ENCODE measurements at places on chromosomes 16 and 17.

GRCh38 chr17:42132941-42133340 is 10.3 kb downstream of the HSPB9 start:
- DNase-seq, result no peak

GRCh38 chr17:48546924-48547807 is 2.3 kb upstream of the HOXB2 start:
- peak; percentile 30 for DNase-seq

DNA sequence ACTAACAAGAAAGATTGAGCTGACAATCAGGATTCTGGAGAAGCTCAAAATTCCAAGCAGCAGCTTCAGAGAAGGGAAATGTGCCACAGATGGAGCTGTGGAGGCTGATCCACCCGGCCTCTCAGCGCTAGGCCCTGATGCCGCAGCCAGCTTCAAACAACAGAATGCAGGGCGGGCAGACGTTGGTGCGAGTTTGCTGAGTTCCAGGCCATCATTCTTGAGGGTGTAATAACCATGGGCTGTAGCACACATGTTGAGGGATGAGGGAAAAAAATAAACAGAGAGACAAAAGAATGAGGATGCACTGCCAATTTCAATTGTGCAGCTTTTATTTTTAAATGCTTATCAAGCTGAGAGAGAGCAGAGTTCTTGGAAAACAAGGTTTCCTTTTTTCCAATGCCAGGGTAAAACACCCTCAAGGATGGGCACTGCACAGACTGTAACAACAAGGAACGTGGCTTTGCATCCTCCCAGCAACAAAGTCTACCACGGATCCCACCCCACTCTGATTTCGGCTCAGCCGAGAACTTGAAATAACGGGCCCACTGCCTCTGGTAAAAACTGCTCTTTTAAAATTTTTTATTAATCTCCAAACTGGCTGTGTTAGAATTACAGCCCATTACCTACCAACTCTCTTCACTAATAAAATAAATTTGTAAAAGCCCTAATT is 90.2 kb downstream of the SMG6 start:
- DNase-seq, result no peak

DNA sequence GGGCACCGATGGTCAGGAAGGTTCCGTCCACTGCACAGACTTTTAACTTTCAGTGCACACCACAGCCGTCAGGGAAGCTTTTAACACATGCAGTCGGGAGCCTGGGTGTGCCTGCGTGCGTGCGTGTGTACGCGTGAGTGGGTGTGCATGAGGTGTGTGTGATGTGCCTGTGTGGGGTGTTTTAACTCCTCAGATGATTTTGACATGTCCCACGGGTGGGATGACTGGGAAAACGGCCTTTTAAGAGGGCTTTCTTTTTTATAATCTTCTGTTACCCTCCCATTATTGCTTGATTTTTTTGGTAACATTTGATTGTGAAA is 152.7 kb upstream of the CHMP6 start:
- no peak for DNase-seq

GRCh38 chr16:88940862-88941817 is 35.9 kb downstream of the CBFA2T3 start:
- DNase-seq, result no peak

- DNase-seq, result peak; percentile 89
Measured at GRCh38 chr17:35312790-35313711, 60.4 kb downstream of the SLFN11 start.

- DNase-seq, result no peak
Measured at GRCh38 chr17:12851901-12852435, 62.7 kb downstream of the ARHGAP44 start.

DNA sequence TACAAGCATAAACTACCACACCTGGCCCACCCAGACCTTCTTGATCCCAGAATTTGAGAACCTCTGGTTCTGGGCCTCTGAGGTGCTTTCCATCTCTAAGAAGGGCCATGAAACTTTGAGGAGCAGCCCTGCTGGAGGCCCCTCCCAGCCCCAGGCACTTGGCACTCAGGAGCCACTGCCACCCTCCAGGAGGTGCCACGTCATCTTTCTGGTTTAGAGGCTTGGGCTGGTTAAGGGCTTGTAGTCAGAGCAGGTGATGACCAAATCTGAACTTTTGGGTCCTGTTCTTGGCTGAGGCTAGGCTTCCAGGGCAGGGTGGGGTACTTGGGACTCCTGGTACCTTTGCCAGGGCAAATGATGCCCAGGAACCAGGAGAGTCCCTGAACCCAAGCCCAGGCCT is 13.8 kb upstream of the DLX4 start:
- no peak for DNase-seq

- DNase-seq, result peak; percentile 54
Measured at GRCh38 chr16:70653809-70654771, 7.7 kb downstream of the IL34 start.

DNA sequence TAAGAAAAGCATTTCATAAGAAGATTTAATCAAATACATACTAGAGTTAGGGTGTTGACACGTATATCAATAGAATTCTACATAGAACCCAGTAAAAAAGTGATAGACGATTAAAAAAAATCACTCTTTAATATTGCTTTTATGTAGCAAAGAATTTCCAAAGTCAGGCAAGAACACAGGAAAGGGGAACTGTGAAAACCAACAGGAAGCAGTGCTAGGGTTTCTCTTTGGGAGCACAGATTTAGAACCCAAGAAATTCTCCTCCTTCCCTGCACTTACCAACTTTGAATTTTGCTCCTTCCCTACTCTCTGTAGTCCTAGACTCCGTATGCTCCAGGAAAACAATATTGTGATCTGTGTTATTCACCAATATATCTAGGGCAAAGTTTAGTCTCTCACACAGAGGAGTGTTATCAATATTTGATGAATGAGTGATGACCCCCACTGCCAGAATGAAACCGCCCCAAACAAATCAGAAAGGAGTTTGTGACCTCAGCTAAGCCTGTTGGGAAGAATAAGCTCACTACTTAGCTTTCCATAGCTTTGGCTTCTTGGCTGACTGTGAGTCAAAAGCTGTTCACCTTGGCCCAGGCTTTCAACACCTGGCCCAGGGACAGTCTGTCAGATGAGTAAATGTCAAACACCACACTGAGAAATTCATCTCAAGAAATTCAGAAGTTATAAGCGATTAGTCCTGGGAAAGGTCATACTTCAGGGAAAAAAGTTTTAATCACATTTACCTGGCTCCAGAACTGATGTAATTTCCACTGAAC is 8.6 kb downstream of the RFWD3 start:
- no peak for DNase-seq

- DNase-seq, result no peak
Measured at GRCh38 chr16:86044241-86044671, 145.3 kb downstream of the IRF8 start.

GRCh38 chr17:77885678-77886386 is 72.7 kb upstream of the TNRC6C start:
- no peak for DNase-seq

- DNase-seq, result no peak
Measured at GRCh38 chr16:81799138-81799504, 20.0 kb downstream of the PLCG2 start.

- DNase-seq, result no peak
Measured at GRCh38 chr17:17603178-17603894, 11.8 kb upstream of the PEMT start.

- no peak for DNase-seq
Measured at GRCh38 chr16:89291363-89291762, 73.9 kb downstream of the ZNF778 start.

GRCh38 chr16:2473999-2474876 is 689 bp upstream of the TBC1D24 start:
- DNase-seq, result peak; percentile 44

DNA sequence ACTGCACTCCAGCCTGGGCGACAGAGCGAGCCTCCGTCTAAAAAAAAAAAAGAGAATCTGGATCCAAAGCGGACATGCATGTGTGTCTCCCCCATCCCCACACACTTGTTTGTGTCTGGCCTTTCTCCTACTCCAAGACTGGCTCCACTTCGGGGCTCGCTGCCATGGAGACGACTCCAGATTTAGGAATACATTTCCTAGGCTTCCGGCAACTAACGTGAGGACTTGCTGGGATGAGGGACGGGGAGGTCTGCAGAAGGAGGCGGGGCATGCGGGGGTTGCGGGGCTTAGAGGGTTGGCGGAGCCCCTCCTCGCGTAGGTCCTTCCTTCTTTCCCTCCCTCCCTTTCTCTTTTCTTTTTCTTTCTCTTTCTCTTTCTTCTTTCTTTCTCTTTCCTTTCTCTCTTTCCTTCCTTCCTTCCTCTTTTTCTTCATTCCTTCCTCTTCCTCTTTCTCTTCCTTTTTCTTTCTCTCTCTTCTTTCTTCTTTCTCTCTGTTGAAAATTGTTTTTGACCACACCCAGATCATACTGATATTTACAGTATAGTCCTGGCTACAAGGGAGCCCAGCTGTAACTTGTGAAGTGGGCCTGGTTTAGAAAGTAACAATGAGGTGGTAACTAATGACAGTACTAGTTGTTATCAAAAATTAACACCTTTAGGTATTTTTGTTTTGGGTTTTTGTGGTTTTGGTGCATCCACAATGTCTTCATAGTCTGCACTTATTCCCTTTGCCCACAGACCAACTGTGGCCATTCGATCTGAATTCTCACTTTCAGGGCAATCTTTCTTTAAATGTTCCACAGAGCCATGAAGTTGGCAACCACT is 25.2 kb downstream of the MIS12 start:
- no peak for DNase-seq

DNA sequence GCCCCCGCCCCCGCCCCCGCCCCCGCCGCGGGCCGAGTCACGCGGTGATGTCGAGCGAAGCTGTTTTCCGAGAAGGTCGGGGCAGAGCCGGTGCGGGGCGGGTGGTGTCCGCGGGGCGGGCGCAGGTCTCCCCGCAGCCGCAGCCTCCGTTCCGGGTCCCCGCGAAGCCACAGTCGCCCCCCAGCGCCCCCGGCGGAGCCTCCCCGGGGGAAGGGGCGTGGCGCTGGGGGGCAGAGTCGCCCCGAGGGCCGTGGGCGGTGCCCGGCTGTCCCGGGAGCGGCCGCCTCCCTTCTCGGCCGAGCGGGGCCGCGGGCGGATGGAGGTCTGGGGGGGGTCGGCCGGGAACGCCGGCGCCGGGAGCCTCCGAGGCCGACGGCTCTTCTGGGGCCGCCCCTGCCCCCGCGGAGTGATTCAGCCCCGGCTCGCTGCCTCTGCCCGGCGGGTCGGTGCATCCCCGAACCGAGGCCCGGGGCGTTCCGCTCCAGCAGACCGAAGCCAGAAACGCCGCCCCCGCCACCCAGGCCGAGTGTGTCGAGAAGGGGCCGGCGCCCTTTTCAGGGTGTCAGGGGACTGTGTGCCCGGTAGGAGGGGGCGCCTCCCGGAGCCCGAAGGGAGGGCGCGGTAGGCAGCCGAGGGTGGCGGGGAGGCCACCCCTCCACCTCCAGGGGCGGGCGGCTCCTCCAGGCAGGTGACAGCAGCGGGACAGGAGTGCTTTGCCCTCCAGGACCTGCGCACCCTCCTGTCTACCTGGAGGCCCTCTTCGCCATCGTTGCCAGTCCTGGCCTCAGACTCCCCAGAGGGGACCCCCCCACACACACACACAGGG is 1.7 kb downstream of the METRNL start:
- peak; percentile 69 for DNase-seq

DNA sequence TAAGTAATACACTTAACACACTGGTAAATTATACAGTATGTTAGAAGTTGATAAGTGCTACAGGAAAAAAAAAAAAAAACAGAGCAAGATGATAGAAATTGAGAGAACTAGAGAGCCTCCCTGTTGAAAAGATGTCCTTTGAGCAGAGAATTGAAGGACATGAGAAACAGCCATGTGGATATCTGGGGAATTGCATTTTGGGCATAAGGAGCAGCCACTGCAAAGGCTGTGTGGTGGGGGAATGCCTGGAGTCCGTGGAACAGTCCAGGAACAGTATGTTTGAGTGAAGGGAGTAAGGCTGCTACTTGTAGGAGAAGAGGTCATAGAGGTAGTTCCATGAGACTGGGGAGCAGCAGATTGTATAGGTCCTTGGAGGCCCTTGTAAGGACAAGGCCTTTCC is 178.4 kb downstream of the FTO start:
- no peak for DNase-seq

DNA sequence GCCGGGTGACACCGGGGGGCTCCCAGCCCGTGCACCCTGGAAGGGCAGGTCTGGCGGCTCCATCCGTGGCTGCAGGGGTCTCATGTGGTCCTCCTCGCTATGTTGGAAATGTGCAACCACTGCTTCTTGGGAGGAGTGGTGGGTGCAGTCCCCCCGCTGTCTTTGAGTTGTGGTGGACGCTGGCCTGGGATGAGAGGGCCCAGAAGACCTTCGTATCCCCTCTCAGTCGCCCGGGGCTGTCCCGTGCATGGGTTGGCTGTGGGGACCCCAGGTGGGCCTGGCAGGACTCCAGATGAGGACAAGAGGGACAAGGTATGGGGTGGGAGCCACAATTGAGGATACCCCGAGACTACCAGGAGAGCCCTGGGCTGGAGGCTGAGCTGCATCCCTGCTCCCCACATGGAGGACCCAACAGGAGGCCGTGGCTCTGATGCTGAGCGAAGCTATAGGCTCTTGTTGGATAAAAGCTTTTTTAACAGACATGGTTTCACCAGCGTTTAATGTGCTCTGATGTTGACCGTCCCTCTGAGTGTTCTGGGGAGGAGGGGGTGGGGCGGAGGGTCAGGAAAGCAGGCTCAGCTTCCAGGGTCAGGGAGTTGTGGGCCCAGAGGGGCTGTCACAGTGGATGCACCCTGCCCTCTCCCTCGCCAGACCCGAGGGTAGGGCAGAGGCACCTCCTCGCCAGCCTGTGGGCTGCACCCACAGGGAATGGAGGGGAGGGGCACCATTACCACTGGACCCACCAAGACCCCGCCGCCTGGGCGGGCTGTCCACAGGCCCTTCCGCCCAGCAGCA is 5.4 kb downstream of the SPATA2L start:
- DNase-seq, result no peak

GRCh38 chr16:72878301-72879269 is 169.3 kb downstream of the ZFHX3 start:
- DNase-seq, result no peak

DNA sequence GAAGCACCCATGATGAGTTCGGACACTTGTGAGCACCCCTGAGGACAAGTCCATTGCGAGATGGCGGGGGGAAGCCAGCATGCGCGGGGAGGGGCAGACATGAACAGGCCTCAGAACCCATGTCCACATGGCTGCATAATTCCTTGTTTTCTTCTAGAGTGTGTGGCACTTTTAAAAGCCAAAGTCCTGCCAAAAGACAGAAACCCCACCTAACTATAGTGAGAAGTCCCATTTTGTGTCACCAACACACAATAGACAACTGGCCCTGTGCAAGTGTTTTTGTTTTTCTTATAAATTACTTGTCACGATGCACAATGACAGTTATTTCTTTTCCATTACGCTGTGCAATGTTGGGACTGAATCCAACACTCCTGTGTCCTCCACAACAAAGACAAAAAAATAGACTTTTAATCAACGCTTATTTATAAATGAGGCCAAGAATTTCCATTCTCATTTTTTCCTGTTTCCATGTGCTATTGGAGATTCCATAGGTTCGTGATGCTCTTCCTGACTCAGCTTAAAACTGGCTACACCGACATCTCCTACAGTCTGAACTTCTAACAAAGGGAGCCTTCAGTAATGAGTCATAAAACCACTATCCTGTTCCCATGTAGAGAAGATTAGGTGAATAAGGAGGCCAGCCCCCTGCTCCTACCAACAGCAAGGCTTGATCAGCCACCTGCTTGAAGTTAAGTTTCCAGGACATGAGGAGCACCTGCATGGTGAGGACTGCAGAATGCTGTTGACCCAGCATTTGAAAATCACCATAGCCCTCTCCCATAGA is 98.9 kb downstream of the ZNF423 start:
- DNase-seq, result no peak
